ENCODE measurements at places on chromosomes 1 and 21. TPM values are rescaled to one million over a fixed set of nuclear protein-coding genes. Genes with fewer than 3 reads are reported as not detected.
A peak's percentile ranks its signal among the peaks of the same experiment; 100 is the strongest.

GRCh38 chr1:217379336-217379735 is 251.6 kb downstream of the GPATCH2 start:
- no peak for DNase-seq

DNA sequence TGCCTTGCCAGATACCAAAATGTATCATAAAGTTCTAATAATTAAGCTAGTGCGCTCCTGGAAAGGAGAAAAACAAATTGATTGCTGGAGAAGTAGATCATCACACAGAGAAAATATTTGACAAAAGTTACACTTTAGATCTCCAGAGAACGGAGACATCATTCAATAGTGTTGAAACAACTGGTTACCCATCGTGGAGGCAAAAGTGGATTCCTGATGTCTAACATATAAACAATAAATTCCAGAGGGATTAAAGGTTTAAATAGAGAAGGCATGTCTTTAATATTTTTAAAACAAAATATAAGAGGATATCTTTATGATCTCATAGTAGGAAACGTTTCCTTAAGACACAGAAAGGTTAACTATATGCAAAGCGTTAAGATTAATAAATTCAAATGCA is 41.0 kb downstream of the NRIP1 start:
- no peak for DNase-seq

GRCh38 chr21:22965455-22966135 is 1967.4 kb downstream of the NCAM2 start:
- DNase-seq: no peak

DNA sequence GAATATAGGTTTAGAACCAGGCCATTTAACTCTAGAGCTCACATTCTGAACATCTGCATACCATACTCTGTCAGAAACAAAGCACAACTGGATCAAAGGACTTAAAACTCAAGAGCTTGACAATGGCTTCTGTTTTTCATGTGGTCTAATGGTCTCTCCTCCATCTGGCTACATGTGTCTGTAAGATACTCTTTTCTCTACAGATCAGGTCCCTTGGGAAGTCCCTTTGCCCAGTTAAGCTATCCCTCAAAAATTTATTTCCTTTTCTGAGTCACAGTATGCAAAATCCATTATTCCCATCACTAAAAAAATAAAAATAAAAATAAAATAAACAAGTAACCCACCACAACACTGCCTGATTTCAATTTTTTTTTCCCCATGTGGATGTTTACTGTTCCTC is 357.0 kb upstream of the PRMT6 start:
- DNase-seq: no peak

- DNase-seq: no peak
Measured at GRCh38 chr21:44858291-44858690, 15.2 kb downstream of the PTTG1IP start.

GRCh38 chr1:28761189-28761588 is 24.4 kb downstream of the YTHDF2 start:
- no peak for DNase-seq

- DNase-seq: no peak
Measured at GRCh38 chr1:236120721-236121153, 21.6 kb upstream of the GPR137B start.

- no peak for DNase-seq
Measured at GRCh38 chr1:233540816-233541215, 73.1 kb upstream of the KCNK1 start.

DNA sequence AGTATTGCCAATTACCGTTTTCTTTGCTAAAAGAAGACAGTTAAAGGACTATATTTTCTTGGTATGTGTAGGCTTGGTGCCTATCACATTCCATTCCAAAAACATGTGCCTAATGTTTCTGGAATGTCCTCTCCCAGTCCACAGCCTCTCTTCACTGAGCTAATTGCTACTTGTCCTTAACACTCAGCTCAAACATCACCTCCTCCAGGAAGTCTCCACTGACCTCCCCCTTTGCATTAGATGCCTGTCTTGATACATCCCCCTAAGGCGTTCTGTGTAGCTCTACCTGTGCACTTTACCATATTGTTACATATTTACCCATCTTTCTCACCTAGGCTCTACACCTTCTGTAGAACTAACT is 195.6 kb upstream of the CAMK1G start:
- DNase-seq: no peak

- no peak for DNase-seq
Measured at GRCh38 chr1:97654876-97655585, 265.8 kb downstream of the DPYD start.

GRCh38 chr1:100463791-100464424 is 74.0 kb upstream of the GPR88 start:
- no peak for DNase-seq

DNA sequence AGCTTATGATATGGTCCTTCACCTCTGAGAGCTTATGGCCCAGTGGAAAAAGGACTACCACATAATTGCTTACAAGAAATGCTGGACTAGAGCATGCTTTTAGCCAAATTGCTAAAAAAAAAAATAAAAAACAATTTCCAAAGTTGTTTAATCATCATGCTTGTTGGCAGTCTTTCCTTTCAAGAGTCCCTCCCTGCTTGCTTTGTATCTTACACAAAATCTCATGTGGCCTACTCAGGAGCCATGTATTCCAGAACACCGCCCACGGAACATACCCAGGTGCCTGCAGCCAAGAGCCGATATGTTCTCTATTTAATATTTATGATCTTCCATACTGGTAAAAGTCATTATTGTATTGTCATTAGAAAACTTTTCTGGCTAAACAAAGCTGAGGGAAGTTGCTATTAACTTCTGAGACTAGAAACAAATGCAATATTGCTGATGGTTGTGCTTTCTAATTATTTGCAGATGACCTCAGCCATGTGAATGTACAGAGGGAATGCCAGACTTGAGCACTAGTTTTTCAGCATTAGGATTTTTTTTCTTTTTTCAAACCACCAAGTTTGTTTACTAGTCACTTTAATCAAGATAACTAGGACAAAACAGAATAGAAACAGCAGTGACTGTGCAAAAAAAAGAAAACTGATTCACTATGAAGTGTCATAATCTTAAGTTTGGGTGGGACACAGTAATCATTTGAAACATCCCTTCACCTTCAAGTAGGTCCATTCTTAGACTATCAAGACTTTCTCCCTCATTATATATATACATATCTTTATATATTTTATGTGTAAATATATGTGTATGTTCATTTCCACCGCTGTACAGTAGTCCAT is 129.3 kb upstream of the GORAB start:
- DNase-seq: no peak

DNA sequence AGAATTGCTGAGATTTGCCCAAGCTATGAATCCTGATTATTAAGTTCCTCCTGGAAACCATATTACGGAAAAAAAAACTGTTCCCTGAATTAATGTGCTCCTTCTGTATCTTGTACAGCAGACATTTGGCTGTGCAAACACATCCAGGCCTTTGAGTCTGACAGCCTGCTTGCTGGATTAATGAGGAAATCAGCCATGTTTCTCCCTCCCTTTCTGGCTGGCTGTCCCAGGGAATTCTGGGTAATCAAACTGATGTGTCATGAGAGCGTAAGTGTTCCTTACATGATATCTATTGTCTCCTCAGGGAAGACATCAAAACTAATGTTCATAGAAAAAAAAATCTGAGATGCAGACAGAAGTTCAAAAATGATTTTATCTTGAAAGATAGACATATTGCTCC is 18.8 kb downstream of the PGBD5 start:
- no peak for DNase-seq

DNA sequence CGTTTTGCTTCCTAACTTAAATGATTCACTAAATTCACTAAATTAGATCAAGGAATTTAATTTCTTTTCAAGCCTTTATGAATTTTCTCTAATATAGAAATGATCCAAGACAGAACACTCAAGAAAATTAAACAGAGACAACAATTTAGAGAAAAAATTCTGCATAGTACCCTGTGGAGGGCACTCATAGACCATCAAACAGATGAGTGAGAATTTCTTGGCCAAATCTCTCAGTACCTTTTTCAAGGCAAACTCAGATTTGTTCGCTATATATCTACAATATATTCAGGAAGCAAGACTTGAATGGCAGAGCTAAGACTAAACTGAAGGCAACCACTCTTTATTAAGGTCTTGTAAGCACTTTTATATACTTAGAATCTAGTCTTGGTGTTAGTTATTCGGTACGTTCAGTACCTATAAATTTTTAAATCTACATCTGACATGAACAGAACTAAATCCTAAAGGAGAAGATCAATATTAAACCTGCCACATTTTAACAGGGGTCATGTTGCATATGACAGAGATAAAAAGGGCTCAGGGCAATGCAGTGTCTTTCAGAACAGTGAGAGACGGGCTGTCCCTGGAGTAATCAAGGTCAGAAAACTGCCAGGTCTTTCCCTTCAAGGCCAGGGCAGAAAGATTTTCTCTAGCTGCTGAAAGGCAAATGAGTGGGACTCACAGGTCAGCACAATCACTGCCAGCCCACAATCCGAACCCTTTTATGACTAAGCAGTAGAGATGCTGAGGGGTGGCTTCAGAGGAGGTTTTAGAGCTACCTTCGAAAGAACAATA is 118.8 kb upstream of the TMPRSS15 start:
- no peak for DNase-seq

DNA sequence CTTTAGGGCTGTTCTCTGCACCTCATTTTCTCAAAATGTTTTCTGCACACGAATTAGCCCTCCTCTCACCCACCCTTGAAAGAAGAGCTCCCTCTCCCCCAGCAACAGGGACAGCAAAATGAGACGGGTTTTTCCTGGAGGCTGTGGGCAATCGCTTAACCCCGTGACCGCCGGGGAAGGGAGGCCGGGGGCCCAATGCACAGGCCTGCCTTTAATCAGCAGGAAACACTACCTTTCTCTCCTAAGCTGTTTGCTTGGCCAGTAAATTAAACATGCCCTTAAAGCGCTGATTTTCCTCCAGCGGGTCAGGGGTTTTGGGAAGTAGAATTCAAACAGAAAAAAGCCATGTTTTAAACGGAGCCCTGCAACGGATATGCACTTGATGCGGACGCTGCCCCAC is 114.4 kb downstream of the PRDM16 start:
- DNase-seq: no peak

DNA sequence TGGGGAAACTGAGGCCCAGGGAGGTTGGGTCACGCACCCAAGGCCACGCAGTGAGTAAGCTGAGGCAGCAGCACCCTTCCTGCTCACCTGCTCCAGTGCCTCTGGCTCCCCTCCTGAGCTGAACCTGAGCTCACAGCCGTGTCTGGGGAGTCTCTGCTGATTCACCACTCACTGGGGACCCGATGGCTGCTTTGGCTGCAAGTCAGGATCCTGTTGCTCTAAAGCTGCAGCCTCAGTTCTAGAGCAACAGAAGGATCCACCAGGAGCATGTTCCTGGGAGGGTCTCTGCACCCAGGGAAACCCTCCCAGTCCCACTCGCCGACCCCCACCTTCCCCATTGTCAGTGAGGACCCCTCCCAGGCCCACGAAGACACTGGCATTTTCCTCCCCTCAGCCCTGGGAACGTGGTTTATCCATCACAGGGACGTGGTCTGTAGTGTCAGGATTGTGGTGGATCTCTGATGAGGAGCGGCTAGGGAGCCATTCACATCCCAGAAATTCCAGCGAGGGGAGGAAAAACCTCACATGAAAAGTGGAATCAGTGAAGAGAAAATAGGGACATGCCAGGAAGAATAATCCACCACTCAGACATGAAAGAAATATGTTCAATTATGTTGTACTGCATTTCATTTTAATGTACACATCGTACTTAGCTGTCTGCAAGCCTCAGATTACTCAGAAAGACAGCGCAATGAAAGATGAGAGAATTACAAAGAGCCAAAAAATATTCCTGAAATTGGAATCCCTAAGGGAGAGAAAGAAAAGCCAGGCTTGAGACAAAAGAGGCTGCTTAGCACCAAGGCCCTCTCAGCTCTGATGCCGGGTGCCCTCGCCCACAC is 447.2 kb downstream of the MATN1 start:
- peak; percentile 29 for DNase-seq

GRCh38 chr1:204848579-204848978 is 22.1 kb upstream of the NFASC start:
- no peak for DNase-seq

DNA sequence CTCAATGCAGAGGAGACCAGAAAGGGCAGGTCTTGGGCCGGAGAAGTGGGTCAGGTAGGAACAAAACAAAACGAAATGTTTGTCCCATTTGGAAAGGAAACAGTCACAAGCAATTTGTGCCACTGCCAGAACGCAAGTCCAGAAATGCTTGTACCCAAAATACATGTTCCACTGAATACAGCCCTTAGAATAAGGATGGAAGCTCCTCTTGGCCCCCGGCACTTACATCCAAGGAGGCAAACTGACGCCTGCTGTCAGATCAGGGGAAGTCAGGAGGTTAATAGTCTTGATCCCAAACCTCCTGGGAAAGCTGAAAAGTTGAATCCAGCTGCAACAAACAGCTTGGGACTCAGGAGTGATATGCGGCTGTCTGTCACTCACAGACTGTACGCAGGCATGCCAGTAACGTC is 75.9 kb upstream of the GALNT2 start:
- DNase-seq: no peak

GRCh38 chr1:99731384-99731783 is 35.1 kb downstream of the FRRS1 start:
- DNase-seq: no peak

DNA sequence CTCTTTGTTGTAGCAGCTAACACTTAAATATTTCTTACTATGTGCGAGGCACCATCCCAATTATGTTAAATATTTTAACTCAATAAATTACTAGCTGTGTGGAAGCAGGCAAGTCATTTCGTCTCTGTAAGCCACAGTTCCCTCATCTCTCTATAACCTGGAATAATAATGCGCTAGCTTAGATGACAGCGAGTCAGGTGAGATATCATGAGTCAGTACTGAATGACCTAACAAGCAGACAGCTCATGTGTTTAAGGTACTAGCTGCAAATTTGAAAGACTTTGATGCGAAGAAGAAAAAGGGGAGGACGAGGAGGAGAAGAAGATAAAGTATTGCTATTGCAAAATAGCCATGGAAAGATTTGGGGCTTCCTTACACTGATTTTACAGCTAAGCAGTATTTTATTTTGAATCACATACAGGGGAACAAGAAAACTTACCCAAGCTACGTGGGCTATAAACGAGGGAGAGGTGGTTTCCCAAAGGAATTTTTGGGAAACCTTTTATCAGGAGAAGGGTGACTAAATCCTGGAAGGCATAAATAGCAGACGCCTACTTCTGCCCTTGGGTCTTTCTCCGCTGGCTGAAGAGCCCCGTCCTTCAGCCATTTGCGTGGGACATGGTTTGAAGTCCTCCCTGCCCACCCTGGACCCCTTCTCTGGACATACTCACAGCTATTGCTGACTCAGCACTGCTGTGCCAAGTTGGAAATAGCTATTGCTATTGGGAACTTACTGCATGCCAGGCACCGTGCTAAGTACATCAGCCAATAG is 8.9 kb downstream of the CITED4 start:
- DNase-seq: no peak

DNA sequence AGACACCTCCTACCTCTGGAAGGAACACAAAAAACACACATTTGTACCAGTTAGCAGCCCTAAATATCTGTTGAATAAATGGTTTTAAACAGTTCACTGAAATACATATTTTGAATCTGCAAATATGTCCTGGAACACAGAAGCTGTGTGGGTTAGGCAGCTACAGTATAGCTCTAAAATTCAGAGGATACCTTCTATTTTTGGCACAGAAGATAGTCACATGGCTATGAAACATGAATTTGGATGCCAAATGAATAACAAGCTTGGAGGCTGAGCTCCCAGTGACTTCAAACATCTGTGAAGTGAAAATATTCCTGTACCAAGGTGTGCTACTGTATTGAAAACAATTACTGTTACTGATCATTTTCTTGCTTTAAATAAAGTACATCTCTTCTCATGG is 391.5 kb upstream of the ADGRL2 start:
- DNase-seq: no peak

PTCH2 gene
- total RNA-seq: 1.4 TPM

NMNAT2 gene
- 0.69 TPM for total RNA-seq

CBR3 gene
- total RNA-seq: not detected

BEND5 gene
- 11.3 TPM for total RNA-seq

PEF1 gene
- 43.8 TPM for total RNA-seq
